ENCODE measurements at places on chromosomes 11 and 22. TPM values are rescaled to one million over a fixed set of nuclear protein-coding genes. Genes with fewer than 3 reads are reported as not detected.

DNA sequence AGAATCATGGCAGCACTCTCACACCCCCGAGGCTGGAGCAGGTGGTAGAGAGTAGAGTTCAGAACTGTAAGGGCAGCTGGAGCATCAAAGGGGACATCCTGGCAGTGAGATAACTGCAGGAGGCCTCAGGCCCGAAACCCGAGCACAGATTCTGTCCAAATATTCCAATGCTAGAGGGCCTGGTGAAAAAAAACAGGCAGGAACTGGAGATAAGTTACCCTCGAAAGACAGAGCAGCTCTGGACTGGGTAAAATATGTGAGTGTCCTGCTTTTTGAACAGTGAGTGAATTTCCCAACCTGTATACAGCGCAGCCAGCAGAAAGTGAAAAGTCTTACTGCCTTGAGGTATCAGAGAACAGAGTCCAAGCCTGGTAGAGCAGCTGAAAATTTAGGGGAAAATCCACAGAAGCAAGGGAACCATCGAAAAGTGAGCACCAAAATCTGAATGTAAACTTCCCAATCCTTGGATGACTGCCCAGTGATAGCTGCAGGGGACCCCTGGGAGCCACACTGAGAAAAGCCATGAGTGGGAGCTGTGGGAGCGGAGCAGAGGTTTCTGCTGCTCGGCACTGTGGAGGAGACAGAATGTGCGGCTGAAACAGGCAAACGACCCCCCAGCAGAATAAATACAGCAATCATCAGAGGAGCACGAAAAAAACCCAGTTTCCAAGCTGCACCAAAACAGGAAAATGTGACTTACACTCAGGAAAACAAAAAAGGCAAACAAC, 50.6 kb downstream of the WNT11 start:
- DNase-seq, result no peak

GRCh38 chr11:85379066-85379465, 248.1 kb downstream of the DLG2 start:
- no peak for DNase-seq

GRCh38 chr11:36631774-36632173, 33.7 kb upstream of the RAG2 start:
- no peak for DNase-seq

DNA sequence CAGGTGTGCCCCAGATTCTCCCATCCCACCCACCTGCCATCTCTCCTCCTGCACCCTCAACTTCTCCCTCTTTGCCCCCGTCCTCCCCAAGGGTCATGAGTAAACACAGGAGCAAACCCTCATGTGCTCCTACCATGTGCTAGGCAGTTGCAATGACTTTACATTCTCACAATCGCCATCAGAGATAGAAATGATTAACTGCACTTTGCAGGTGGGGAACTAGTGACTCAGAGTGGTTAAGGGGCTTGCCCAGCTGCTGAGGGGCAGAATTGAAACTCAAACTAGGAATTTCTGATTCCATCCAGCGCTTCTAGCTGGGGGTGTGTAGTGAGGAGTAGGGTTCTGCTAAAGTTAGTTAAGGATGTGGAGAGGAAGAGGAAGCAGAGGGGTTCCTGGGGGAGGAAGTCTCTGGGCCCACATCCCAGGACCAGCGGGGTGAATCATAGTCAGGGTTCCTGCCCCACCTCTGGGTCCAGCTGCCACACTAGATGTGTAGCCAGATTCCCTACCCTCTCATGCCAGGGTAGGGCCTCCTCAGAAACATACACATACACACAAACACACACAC, 16.0 kb upstream of the PRG2 start:
- DNase-seq, result no peak

- no peak for DNase-seq
Measured at GRCh38 chr22:43910178-43910695, 13.4 kb upstream of the PNPLA3 start.

The ACP2 gene
- 20.2 TPM for polyA plus RNA-seq

The APOA1 gene
- not detected for polyA plus RNA-seq

The C1QTNF4 gene
- polyA plus RNA-seq, result 0.27 TPM

DNA sequence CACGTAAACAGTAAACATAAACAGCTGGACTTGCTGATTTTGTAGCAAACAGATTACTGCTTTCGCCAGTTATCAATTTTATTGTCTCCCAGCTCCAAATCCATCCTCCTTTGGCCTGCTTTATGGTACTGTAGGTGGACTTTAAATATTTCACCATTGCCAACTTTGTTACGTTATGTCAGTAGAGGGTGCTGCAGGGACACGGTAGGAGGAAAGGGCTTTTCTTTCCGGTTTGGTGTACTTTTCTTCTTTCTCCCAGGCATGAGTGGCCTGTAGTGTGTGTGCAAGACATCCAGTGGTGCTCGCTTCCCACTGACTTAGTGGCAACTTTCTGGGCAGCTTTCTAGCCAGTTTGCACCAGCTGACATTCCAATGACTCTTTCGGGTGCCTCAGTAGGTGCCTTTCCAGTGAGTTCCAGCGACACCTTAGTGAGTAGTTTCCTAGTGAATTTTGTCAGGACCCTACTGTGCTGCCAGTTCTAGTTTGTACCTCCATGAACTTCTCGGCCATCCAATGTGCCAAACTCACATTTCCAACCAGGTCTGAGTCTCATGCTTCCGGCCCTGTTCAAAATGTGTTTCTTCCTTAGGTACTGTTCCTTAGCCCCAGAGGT, 267.6 kb upstream of the TENM4 start:
- peak; percentile 24 for DNase-seq

The PHRF1 gene
- 14.2 TPM for polyA plus RNA-seq

GRCh38 chr11:26846227-26846626, 124.4 kb upstream of the SLC5A12 start:
- DNase-seq, result no peak

GRCh38 chr22:20131597-20131858, at the start of gene ZDHHC8:
TSS of gene ZDHHC8 (plus strand) at chr22:20131804. CDS start at chr22:20131948, 144 bp downstream.
- DNase-seq, result no peak
